ENCODE measurements at places on chromosomes 13 and 19. TPM values are rescaled to one million over a fixed set of nuclear protein-coding genes. Genes with fewer than 3 reads are reported as not detected.

CYP2F1 gene
- polyA plus RNA-seq: not detected

DCLK1 gene
- 6.2 TPM for polyA plus RNA-seq

DHRS12 gene
- polyA plus RNA-seq: 22.6 TPM

FGF22 gene
- 0.62 TPM for polyA plus RNA-seq

ZNF610 gene
- 15.1 TPM for polyA plus RNA-seq

CALR3 gene
- 0.05 TPM for polyA plus RNA-seq

RFPL4A gene
- not detected for polyA plus RNA-seq

SOX1 gene
- not detected for polyA plus RNA-seq

USHBP1 gene
- polyA plus RNA-seq: 7.3 TPM

PRODH2 gene
- polyA plus RNA-seq: 48.0 TPM

ENOX1 gene
- polyA plus RNA-seq: 13.1 TPM

NCCRP1 gene
- polyA plus RNA-seq: 1.9 TPM

PSG3 gene
- polyA plus RNA-seq: 0.19 TPM

ZNF846 gene
- 23.4 TPM for polyA plus RNA-seq

ZNF888 gene
- 14.2 TPM for polyA plus RNA-seq

MLLT1 gene
- polyA plus RNA-seq: 121 TPM

VSIG10L gene
- polyA plus RNA-seq: 4.3 TPM

TIMM13 gene
- polyA plus RNA-seq: 125 TPM

NUP62 gene
- polyA plus RNA-seq: 58.7 TPM

All from right renal pelvis (tissue), 4 donors.